ENCODE measurements at places on chromosomes 13 and 19.
A peak's percentile ranks its signal among the peaks of the same experiment; 100 is the strongest.

- peak; percentile 64 for DNase-seq
These were observed 831 bp downstream of the PGPEP1 start for GRCh38 chr19:18340990-18341868.

GRCh38 chr19:48511321-48511731 lies 309 bp downstream of the LMTK3 start:
- no peak for DNase-seq

- no peak for DNase-seq
These were observed 49.6 kb downstream of the MLLT1 start for GRCh38 chr19:6229951-6230712.

DNA sequence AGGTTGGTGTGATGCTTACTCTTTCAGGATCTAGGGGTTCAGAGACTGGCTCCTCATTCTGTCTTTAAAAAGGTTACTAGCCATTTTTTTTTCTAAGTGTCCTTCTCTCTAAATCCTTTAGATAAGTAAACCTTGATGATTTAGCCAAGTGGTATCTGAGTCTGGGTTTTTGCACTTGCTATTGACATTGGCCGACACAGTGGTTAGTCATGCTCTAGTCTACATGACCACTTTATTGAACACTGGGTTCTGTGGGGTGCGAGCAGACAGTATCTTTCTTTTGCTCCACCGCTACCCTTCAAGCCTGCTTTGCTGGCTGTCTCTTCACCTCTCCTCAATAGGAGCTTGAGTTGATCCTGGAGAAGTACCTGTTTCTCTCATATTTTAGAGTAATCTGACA lies 6.2 kb upstream of the NUP58 start:
- no peak for DNase-seq

- DNase-seq: no peak
These were observed 693 bp downstream of the RFXAP start for GRCh38 chr13:36819739-36820090.

Data from stimulated activated CD8-positive, alpha-beta memory T cell treated with anti-CD3 and anti-CD28 coated beads, Interleukin-4, amount 100 ng/mL, for 24 hours (primary cell).